Stimulated activated CD8-positive, alpha-beta memory T cell treated with anti-CD3 and anti-CD28 coated beads, Interleukin-2, amount 100 ng/mL, for 48 hours (primary cell): ENCODE measurements at places on chromosomes 2 and 18.

DNA sequence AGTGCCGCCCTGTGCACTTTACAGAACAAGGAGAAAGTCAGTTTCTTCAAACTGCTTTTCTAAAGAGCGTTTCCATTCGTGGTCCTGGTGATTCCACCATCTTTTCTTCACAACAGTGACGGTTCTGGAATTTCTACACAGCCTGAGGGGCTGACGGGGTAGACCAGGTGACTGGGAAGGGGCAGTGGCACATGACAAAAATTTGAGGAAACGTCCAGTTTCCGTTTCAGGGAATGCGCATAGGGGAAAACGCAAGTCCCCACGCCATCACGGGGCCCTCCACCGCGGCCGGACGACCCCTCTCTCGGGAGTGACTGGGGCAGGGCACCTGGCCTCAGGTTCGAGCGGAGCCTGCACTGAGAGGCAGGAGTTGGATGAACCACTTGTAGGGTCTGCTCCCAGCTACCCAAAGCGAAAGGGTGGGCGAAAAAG, 980 bp upstream of the SPTBN1 start:
- DNase-seq = no peak

- DNase-seq = no peak
Observed at GRCh38 chr18:45894818-45895217, 69.3 kb downstream of the SIGLEC15 start.

- no peak for DNase-seq
Observed at GRCh38 chr2:146837857-146838256, 1007.0 kb upstream of the ACVR2A start.

- DNase-seq = no peak
Observed at GRCh38 chr2:138016351-138017087, 52.2 kb downstream of the HNMT start.

DNA sequence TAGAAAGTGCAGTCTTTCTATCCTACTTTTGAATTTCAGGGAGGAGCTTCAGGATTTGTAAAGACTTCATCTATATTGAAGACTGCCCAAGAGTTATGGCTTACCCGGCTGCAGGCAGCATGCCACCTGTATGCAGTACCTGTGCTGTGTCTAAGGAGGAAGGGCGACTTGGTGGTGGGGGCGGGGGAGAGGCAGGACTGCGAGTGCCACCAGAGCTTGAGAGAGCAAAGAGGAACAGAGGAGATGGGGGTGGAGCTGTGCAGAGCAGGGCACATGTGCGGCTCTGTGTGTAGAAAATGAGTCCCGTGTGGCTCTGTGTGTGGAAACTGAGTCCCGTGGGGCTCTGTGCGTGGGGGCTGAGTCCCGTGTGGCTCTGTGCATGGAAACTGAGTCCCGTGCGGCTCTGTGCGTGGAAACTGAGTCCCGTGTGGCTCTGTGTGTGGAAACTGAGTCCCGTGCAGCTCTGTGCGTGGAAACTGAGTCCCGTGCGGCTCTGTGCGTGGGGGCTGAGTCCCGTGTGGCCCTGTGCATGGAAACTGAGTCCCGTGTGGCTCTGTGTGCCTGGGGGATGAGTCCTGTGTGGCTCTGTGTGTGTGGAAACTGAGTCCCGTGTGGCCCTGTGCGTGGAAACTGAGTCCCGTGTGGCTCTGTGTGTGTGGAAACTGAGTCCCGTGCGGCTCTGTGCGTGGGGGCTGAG, 43.2 kb downstream of the LDLRAD4 start:
- DNase-seq = no peak

DNA sequence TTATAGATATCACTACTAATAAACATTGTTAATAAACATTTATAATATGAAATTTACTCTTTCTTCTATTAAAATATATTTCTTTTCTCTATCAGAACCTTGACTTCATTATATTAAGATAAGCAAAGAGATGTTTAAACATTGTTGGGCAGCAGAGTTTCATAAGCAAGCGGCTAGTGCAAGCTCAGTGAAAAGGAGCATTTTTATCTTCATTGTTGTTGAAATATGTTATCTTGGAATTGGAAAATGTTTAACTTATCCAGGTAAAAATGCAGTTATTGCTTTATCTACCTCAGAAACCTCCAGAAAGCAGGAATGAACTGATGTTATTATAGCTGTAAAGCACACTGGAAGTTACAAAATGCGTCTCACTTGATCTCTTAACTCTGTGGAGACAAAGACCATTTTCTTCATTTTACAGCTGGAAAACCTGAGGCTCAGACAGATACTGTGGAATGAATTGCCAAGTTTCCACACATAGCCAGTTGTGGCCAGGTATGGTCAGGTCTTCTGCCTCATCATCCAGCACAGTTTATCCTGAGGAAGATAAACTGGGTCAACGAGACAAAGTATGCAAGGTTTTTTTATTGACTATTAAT, 934.6 kb upstream of the FAM98A start:
- no peak for DNase-seq

DNA sequence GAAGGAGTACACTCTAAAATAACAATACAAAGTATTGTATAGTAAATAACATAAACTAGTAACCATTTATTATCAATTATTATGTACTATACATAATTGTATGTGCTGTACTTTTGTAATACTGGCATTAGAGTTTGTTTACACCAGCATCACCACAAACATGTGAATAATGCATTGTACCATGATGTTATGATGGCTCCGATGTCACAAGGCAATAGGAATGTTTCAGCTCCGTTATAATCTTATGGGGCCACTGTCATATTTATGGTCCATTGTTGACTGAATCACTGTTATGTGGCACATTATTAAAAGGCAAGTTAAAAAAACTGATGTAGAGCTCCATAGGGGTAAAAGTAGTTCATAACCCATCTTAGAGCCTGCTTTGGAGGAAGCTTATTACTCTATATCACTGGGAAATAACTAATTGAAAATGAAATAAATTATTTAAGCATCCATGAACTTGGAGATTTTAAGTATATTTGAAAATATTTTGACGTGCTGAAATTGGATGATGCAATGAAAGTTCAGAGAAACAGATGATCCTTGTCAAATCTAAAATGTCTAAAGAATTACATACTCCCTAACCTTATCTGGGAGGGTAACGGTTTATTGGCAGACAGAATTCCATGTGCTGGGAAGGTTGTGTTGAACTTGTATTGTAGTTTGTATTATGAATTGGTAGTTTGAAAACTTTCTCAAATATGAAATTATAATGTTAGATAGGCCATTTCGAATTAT, 2.4 kb downstream of the SKA1 start:
- no peak for DNase-seq

- no peak for DNase-seq
Observed at GRCh38 chr2:15893689-15894480, 46.5 kb upstream of the MYCN start.

GRCh38 chr2:160651416-160652200, 158.0 kb upstream of the RBMS1 start:
- DNase-seq = no peak

DNA sequence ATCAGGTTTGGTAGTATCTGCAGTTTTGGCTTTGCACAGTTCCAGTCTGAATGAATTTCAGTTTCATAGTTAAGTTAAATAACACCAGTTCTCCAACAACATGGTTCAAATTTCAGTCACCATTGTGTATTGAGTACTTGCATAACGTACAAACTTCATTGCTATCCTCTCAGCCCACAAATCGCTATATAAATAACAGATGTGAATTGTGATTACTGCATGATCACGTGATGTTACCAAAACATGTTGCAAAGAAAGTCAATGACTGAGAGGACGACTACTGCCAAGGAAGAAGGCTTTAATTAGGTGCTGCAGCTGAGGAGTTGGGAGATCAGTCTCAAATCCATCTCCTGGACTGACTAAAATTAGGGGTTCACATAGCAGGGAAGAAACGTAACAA, 48.2 kb downstream of the COL4A4 start:
- no peak for DNase-seq

- no peak for DNase-seq
Observed at GRCh38 chr2:54773838-54774237, 50.4 kb downstream of the EML6 start.

DNA sequence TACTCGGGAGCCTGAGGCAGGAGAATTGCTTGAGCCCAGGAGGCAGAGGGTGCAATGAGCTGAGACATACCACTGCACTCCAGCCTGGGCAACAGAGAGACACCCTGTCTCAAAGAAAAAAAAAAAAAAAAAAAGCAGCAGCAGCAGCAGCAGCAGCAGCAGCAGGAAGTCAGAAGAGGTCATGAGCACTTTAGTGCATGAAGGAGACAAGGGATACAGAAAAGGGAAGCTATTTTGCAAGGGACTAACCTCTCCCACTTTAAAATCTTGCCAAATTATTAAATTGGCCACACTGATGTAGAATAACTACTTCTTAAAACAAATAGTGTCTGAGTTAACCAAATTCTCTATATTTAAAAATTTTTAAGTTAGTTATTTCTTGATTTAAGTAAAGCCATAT, 113.4 kb upstream of the PDE1A start:
- no peak for DNase-seq
